Activated naive CD8-positive, alpha-beta T cell treated with anti-CD3 and anti-CD28 coated beads, Interleukin-2, amount 50 U/mL, for 16 hours (primary cell): ENCODE measurements at places on chromosomes 3 and 15.

DNA sequence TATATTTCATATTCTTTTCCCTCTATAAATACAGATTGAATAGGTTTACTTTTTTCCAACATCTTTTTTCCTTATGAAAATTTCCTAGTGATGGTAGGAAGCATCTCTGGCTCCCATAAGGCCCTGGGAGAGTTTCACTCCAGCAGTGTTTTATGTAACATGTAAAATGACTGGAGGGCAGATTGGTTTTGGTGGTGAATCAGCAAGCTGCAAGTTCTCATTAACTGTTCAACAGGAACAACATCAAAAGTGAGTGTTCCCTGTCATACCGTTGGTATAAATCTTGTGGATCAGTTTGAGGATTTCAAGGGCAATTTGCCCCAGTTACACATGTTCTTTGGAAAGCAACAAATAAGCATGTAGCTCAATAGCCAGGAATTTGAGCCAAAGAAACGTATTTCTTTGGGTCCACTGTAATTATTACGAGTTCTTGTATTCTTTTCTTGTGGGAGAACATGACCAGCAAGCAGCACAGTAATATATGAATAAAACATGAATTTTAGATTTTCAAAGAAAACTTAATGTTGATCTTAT is 345.7 kb downstream of the SV2B start:
- no peak for DNase-seq

GRCh38 chr3:46491089-46492070 is 6.4 kb upstream of the RTP3 start:
- no peak for DNase-seq

GRCh38 chr3:13896473-13897154 is 16.7 kb upstream of the WNT7A start:
- no peak for DNase-seq

GRCh38 chr3:47870156-47870555 is 67.2 kb downstream of the DHX30 start:
- no peak for DNase-seq

GRCh38 chr3:17741621-17742101 is 770 bp downstream of the TBC1D5 start:
- DNase-seq = no peak
